ENCODE measurements at places on chromosomes 3 and 15.

GRCh38 chr15:93165734-93166470 lies 76.9 kb upstream of the RGMA start:
- no peak for DNase-seq

GRCh38 chr3:181313335-181313734 lies 323.8 kb upstream of the DNAJC19 start:
- peak; percentile 94 for DNase-seq

GRCh38 chr3:3632449-3632848 lies 166.8 kb upstream of the LRRN1 start:
- DNase-seq = no peak

GRCh38 chr3:40848421-40848820 lies 323.7 kb downstream of the ZNF621 start:
- DNase-seq = no peak

DNA sequence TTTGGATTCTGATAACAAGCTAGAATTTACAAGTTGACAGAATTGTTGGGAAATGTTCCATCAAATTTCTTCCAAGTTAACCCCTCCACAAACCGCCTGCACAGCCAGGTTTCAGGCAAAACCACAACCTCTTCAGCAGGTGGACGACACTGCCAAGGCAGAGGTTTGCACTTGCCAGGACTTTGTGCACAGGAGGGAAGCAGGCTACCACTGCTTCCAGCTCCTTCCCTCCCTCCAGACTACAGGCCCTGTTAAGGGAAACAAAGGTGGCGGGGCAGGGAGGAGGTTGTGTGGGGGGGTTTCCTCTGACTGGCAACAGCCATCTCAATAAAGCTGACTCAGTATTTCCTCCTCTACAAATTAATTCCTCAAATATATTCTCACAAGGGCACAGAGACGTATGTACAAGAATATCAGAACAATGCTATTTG lies 42.2 kb downstream of the TBC1D2B start:
- DNase-seq = no peak

DNA sequence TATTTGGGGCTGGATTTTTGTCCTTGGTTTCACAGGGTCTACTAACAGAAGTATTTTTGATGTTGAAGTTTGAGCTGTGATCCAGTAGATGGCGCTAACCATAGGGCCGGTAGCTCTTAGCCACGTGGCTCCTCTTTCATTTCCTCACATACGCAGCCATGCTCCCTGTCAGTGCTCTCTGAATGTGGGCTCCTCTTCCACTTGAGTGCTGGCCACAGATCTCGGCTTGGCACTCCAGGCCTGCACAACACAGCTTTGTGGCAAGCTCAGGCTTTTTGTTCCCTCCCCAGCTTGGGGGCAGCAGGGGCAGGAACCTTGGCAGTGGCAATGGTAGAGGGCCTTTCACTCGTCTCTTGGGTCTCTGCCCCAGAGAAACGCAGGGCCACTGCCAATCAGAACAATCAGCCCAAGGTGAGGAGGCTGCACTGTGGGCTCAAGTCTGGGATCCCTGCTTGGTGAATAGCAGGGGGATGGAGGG lies 18.6 kb upstream of the DNAAF4 start:
- DNase-seq = peak; percentile 84

DNA sequence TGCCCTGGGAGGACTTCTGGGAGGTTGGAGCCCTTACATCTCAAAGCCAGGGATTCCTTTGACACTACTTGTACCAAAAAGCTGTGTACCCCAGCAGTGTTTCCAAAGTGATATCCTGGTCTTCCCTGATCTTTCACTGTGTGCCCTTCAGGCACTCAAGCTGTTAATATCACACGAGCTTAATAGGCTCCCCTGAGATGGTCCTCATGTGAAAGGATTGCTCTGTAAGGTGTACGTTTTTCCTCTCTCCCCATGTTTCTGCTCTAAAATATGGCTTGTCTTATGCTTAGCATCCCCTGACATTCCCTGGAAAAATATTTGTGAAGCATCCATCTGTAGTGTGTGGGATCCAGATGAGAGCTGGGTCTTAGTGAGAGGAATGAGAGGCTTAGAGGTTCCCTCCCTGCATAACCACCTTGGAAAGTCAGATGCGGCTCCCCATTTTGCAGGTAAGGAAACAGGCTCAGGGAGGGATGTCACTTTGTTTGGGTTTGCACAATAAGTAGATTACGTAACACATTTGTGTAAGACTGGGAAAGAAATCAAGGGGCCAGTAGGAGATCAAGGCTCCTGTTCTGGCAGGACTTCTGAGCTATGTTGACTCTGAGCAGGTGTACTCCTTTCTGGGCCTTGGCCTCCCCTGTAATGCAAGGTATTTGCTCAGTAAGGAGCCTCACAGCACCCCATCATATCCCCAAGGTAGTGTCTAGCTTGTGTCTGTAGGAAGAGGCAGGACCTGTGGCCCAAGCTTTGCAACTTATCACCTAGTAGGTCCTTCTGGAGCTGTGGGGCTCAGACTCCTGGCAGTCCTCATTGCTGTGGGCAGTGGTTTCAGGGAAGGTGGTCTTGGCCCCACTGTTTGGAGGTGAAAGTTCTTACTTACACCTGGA lies 667 bp upstream of the ACOX2 start:
- DNase-seq = no peak

DNA sequence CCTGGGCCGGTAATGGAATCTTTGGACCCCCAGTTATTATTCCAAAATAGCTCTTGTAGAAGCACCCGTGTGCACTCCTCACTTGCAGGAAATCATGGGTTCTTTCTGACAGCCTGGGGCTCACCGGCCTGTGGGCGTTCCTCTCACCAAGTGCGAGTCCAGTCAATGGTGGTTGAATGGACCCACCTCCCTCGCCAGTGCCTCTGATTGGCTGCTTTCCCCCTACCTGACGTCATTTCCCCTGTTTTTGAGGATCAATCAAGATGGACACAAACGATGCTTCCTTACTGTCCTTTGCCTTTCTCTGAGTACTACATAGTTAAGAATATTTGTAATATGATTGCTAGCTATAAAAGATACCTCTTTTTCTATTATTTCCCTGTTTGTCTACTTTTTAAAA lies 18.1 kb downstream of the MOBP start:
- DNase-seq = peak; percentile 5

- no peak for DNase-seq
These were observed 11.2 kb upstream of the RAD18 start for GRCh38 chr3:8974458-8974857.

- DNase-seq = no peak
These were observed 12.7 kb upstream of the MINDY4B start for GRCh38 chr3:150917951-150918350.

DNA sequence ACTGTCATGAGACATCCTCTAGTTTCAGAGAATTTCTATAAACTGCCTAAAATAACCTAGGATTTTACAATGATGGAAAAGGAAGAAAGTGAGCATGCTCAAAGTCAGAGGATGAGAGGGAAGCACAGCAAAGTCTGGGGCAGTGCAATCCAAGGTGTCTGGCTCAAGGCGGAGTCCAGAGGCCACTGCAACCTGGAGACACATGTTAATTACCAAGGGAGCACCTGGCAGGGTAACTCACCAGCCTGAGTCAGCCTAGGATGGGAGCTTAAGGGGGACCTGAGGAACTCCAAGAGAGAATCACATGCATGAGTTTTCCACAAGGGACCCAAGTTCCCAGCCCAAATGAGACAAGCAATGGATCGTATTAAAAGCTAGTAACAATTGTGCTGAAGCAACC lies 49.8 kb downstream of the PLD1 start:
- peak; percentile 55 for DNase-seq

DNA sequence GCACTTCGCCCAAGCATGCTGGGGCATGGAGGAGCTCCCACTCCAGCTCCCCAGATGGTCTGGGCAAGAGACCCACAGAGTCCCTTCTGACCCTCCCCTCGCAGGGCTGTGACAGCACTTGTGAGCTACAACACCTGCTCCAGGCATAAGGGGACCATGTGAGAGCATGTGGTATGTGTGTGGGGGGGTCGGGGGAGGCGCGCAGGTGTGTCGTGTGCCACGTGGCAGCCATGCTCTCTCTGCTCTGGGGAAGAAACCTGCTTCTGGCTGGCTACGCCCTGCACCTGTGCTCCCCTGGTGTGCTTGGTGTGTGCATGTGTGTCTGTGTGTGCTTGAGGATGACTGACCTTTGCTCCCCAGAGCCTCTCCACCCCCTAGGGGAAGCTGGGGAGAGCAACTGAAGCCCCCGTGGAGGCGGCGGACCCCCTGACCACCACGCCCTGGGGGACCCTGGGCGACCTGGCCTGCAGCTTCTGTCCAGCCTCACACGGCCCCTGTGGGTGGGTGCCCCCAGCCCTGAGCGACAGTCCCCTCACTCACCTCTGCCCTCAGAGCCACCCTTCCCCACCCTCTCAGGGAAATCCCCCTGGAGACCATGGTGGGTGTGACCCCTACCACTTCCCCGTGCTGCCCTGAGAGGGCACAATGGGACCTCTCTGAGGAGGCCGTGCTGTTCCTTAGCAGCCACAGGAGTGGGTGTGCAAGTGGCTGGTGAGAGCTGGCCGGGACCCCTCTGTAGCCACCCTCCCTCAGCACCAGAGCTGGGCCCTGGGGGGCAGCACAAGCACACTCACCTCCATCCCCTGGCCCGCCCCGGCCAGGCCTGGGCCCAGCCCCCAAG lies 16.6 kb upstream of the SEC13 start:
- DNase-seq = peak; percentile 66

DNA sequence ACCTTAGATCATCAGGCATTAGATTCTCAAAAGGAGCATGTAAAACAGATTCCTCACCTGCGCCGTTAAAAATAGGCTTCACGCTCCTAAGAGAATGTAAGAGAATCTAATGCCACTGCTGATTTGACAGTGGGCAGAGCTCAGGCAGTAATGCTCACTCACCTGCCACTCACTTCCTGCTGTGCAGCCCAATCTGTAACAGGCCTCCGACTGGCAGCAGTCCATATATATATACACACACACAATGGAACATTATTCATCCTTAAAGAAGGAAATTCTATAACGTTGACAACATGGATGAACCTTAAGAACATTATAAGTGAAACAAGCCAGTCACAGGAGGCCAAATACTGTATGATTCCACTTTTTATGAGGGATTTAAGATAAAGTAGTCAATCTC lies 24.5 kb downstream of the ZNF148 start:
- no peak for DNase-seq

DNA sequence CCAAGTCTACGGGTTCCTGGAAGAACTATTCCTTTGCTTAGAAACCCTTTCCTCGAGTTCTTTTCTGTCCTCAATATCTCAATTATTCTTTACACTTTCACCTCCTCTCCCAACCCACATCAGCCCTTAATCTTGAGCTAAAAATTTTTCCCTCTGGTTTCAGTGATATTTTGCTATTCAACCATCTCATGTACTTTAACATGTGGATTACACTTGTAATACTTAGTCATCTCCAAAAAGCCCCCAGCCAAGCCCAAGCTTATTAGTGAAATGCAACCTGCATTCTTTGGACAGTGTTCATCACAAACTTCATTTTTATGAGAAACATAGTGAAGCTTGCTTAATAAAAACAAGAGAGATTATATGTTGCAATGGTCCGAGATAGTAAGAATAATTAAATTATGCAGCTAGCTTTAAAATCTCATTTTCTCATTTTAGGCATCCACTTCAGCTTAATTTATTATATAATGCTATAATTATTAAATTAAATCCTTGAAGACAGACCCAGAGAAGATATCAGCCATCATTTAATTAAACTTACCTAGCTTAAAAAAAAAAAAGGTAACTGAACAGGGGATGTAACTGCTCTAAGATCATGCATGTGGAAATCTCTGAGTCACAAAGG lies 534.5 kb upstream of the TBL1XR1 start:
- no peak for DNase-seq

- DNase-seq = no peak
These were observed 2.8 kb downstream of the NISCH start for GRCh38 chr3:52458031-52458760.

DNA sequence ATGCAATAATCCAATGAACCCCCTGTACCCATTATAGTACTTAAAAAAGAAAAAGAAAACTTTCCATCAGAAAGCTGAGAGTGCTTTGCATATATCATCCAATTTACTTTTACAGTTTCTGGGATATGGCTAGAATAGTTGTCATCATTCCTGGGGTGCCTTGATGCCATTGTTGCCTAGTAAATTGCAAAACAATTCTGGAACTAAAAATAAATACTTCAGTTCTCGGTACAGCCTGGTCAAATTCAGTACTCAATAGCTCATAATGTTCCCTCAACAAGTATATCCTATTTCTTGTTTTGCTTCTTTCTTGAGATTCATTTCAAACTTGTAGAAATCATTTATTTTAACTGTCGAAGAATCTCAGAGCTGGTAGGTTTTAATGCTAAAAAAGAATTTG lies 334.7 kb upstream of the MDFIC2 start:
- DNase-seq = no peak

Measured in NCI-H69 (cell line).